Right renal cortex interstitium (tissue), 3 donors: ENCODE measurements at places on chromosomes 4 and X. TPM values are rescaled to one million over a fixed set of nuclear protein-coding genes. Genes with fewer than 3 reads are reported as not detected.

HPSE gene
- 1.6 TPM for polyA plus RNA-seq

DNA sequence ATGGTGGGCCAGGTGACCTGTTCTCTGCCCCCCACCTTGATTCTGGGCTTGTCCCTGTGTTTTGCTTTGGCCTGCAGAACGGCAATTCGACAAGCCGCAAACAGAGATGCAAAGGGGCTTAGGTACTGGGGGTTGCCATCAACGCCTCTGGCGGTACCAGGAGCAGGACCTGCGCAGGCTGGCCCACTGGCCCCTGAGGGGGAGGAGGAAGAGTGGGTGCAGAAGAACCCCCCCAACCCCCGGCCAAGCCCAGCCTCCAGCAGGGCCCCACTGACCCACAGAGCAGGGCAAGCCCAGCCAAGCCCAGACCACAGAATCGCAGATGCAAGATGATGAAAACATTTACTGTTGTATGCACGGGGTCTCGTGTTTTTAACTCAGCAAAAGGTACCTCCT is 89.4 kb downstream of the PPP2R2C start:
- DNase-seq = no peak

DNA sequence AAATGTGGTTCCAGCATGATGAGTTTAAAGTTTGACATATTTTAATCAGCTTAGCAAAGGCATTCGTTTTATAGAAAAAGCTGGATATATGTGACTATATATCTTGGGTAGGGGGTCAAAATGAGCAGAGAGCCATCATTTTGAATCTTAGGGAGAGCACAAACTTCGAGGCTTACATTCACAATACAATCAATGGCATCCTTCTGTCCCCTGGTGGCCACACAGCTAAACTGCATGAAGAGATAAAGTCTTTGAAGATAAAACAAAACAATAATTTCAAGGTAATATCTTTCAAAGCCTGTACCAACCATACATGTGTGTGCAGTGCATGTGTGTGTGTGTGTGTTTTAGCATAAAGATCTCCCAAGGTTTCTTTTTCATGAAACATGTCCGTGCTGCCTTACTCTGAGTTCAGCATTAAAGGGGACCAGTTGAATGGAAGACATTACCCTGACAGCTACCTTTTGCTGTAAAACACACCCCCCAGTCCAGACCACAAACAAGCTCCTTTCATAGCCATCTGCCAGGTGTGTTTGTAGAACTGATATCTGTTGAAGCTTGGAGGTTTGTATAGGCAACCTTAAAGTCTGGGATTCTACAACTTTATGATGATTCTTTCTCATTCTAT is 22.0 kb downstream of the DYNLT3 start:
- DNase-seq = no peak

SLC10A4 gene
- polyA plus RNA-seq = 0.22 TPM

NALF2 gene
- polyA plus RNA-seq = 0.74 TPM

DCLK2 gene
- polyA plus RNA-seq = 11.5 TPM

FGFBP2 gene
- 0.35 TPM for polyA plus RNA-seq

MAGEA3 gene
- not detected for polyA plus RNA-seq

DNA sequence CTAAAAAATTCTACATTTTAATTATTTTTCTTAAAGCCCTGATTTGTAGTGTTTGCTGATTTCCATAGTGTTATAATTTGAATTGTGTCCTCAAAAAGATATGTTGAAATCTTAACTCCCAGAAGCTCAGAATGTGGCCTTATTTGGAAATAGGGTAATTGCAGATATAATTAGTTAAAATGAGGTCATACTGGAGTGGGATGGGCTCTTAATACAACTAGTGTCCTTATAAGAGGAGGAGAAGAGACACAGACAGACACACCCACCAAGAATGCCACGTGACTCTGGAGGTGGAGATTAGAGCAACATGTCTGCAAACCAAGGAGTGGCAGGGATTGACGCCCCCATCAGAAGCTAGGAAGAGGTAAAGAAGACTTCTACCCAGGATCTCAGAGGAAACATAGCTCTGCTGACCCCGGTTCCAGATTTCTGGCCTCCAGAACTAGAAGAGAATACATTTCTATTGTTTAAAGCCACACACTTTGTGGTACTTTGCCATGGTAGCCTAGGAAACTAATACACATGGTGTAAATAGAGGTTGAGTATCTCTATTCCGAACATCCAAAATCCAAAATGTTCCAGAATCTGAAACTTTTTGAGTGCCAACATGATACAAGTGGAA is 70.5 kb upstream of the IRF2 start:
- no peak for DNase-seq

GRCh38 chrX:150704030-150704613 is 10.9 kb downstream of the MTMR1 start:
- DNase-seq = no peak

ZNF732 gene
- polyA plus RNA-seq = 2.2 TPM

DNA sequence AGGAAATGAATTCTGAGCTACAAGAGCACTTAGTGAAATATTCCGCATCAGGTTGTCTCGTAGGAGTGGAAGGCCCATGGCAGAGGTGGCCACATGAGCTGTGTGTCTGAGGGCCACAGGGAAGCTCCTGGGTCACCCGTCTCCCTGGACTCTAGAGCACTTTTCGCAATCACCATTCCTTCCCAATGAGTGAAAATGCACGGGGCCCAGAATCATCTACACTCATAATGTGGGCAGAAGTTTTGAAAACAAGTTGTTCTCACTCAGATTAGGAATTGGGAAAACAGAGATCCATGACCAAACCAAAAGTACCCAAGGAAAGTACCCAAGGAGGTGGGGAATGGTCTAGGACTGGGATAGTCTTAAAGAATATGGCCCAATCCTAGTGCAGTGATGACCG is 94.4 kb downstream of the SCD5 start:
- no peak for DNase-seq

DNA sequence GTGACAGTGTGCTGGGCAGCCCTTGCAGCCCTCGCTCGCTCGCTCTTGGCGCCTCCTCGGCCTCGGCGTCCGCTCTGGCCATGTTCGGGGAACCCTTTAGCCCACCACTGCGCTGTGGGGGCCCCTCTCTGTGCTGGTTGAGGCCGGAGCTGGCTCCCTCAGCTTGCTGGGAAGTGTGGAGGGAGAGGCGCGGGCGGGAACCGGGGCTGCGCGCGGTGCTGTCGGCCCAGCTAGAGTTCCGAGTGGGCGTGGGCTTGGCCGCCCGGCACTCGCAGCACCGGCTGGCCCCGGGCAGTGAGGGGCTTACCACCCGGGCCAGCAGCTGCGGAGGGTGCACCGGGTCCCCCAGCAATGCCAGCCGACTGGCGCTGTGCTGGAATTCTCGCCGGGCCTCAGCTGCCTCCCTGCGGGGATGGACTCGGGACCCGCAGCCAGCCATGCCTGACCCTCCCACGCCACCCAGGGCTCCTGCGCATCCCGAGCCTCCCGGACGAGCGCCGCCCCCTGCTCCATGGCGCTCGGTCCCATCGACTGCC is 770.1 kb upstream of the GALNTL6 start:
- no peak for DNase-seq
